Skeletal muscle cell (primary cell): ENCODE measurements at places on chromosomes 12 and 14.

DNA sequence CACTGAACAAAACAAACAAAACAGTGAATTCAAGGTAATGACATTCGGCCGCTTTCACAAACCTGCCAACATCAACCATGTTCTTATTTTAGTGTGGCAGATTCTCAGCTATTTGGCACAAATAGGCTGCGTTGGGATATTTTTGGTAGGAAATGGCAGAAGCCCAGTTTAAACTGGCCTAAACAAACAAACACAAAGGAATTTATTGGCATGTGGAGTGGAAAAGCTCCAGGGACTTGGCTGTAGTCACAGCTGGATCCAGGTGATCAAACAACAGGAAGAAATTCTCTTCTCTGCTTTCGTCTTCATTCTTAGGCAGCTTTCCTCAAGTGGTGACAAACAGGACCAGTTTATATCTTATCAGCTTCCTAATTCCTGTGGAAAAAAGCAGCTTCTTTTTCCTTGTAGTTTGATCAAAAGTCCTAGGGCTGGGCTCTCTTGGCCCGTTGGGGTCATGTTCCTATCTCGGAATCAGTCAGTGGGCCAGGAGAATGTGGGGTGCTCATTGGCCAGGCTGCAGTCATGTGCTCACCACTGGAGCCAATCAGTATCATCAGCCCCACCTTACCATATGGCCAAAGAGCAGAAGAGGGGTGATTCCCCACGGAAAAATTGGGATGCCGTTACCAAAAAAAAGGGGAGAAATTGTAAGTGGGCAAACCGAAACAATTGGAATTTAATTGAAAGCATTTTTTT is 22.6 kb downstream of the C12orf75 start:
- no peak for DNase-seq

- no peak for DNase-seq
Measured at GRCh38 chr12:106378788-106379187, 21.2 kb downstream of the POLR3B start.

DNA sequence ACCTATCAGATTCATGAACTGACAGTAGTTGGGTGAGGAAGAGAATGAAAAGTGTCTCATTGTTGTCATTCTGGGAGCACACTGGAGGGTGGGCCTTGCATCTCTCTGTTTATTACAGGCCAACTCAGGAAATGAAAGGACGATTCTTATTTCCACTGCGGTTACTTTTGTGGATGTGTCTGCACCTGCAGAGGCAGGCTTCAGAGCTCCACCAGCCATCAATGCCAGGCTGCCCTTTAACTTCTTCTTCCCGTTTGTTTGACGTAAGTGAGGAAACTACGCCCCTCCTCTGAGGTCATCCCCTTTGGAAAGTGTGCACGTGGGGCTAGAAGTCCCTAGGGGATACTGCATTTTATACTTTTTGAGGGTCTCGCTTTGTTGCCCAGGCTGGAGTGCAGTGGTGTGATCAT is 33.7 kb downstream of the TCTN1 start:
- DNase-seq: no peak

DNA sequence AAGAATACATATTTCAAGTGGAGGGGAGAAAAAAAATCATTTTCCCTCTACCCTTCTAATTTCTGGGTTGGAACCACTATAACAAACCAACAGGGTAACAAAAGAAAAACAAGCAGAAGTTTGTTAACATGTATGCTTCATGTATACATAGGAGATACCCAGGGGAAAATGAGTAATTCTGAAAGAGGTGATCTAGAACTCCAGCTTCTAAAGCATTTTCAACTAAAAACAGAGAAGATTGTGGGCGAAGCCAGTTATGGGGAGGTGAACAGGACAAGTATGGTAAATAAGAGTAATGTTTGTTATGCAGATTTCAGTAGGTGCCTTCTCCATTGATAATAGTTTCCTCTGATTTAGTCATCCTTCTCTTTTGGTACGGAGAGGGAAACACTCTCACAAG is 16.7 kb downstream of the FNTB start:
- no peak for DNase-seq

DNA sequence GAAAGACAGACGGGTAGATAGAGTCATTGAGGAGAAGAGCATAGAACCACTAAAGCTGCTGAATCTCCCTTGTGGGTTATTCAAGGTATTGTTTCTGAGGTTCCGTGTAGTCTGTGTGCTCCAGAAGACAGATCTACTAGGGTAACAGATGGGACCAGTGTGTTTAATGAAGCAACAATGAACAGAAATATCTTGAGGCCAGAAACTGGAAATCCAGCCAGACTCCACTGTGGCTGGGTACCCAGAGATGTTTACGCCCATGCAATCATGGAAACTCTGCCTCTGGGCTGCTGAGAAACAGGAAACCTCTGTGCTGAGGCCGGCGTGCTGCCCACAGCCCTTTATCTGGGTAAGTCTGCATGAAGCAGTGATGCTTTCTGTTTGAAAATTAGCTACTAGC is 8.3 kb downstream of the PROX2 start:
- no peak for DNase-seq

DNA sequence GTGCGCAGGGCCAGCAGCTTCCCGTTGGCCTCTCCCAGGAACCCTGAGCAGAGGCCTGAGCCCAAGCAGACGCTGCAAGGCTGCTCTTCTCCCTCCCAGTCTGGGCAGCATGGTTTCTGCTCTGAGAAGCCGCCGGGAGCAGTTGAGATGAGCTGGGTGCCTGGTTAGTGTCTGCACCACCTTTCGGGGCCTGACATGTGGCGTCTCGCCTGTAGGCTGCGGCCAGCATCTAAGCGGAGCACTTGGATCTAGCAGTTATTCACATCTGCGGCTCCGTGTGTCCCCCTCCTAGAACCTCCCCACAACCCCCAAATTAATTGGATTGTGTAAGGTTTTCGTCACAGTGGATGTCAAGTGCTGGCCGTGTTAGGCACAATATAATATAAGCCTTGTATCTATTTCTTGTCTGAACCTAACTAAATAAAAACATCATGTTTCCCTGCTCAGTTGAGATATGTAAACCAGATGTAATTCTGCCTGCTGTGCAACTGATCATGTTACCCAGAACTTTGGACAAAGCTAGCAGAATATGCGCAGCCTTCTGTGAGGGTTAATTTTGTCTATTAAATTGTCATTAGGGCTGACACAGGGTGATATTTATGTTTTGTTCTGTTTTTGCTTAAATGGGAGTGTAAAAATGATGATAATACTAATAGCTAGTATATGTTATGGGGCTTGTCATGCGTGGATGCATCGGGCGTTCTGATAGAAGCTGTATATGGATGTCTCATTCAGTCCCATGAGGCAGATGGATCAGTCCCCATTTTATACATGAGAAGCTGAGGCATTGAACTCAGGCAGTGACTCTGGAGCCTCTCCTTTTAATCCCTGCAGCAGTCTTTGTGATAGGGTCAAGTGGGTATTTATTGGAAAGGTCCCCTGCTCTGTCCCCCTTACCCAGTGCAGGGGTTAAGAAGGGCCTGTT is 45.8 kb downstream of the ELK3 start:
- DNase-seq: no peak

- no peak for DNase-seq
Measured at GRCh38 chr14:49853158-49853477, 530 bp upstream of the NEMF start.

DNA sequence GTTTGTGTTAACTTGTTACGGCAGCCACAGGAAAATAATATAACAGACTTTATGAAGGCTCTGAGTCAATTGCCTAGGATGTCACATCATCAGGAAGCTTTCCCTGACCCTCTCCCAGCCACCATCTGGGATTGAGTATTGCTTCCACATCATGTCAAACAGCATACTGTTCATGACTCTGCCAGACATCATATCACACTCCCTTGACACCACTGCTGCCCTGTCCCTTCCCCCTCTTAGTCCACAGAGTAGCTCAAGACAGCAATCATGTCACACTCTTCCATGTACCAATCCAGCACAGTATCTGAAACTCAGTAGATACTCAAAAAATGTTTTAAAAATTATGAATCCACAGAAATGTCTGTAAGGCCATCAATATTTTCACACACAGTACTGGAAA is 168.0 kb downstream of the PIK3C2G start:
- no peak for DNase-seq

DNA sequence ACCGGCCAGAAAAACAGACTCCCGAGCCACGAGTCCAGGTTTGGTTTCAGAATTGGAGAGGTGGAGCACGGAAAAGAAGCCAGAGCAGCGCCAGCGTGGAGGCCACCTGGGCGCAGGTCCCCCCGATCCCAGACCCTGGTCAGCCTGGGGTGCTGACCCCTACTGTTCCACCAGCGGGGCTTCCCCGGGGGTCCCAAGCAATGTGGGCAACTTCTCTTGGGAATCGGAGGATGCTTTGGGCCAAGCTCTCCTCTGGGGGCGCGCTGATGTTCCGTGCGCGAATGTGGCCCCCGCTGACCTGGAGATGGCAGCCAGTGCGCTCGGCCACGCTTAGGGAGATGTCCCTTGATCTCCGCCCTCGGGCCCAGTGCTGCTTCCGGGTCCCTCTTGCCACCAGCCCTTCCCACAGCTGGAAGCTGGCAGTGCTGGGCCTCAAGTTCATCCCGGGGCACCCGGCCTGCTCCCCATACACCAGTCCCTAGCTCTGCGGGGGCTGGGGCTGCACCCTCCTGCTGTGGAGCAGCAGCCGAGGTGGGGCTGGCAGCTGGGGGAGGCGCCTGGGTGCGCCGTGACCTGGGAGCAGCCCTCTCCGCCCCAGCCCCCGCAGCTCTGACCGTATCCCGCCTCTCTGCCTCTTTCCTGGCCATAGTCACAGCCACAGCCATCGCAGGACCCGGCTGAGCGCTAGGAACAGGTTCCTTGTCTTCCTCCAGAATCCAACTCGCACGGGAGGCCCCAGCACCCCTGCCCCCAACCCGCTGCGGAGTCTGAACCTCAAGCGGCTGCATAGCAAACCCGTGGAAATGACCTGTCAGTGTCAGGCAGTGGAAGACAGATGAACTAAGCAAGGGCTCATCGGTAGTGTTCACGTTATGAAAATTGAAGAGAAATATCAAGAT is 91.2 kb downstream of the RCOR1 start:
- DNase-seq: no peak

DNA sequence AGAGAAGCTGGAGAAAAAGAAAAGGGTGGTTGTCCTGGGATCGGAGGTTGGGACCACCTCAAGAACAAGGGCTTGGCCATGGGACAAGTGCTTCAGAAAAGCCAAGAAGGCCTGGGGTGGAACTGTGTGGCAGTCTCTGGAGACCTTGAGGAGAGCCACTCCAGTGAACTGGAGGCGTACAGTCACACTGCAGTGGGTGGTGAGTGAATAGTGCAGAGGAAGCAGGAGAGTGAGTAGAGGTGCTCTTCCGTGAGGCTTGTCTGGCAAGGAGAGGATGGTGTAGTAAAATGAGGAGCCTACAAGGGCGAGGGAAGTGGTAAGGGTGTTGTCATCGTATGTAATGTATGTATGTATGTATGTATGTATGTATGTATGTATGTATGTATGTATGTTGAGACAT is 20.9 kb downstream of the RASSF3 start:
- no peak for DNase-seq

- DNase-seq: no peak
Measured at GRCh38 chr12:2813214-2814185, 1.0 kb downstream of the ITFG2 start.

DNA sequence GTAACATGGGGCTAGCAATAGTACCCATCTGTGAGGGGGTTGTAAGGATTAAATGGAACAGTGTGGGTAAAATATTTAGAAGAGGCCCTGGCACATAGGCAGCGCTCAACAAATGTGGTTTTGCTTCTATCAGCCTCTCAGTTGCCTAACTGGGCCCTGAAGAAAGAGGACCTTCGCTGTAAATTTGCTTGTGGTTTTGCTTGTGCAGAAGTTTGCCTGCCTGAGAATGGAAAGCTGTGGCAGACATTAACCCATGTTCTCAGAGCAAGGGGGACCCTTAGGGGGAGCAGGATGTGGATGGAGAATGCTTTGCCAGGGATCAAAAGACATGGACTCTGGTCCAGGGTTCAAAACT is 160.1 kb downstream of the BRMS1L start:
- no peak for DNase-seq

DNA sequence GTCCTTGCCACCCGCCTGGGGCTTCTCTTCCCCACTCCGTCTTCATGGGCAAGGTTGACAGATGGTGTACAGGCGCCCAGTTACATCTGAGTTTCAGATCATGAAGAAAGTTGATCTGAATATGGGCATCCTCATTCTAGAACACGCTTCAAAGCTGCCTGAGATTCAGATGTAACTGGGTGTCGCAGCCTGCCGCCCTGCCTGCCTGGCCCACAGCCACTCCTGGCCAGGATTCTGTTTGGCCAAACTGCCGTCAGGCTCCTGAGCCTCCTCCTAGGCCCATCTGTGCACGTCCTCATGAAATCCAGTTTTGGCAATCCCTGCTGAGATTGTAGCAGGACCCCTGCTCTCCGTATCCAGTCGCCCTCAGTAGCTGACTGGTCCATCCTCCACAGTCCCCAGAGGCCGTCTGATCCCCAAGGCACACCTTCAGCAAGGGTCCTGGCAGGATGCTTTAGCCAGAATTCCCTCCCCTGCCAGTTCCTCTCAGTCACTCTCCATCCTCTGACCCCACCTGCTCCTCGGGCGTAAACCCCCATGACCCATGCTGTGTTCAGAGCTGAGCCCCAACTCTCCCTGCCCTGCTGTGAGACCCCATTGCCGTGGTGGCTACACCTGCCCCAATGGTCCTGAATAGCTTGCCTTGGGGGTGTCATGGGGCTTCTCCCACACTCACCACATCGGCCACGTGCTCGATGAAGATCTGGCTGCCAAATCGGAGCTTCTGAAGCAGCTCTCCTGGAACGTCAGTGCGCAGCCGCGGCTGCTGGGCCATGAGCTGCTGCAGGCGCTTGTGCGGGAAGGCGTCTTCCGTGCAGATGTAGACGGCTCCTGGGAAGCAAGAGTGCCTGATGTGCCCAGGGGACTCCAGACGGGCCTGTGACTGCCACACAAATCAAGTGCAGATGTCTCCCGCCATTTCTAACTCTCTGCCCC is 12.5 kb downstream of the XRCC3 start:
- DNase-seq: no peak

DNA sequence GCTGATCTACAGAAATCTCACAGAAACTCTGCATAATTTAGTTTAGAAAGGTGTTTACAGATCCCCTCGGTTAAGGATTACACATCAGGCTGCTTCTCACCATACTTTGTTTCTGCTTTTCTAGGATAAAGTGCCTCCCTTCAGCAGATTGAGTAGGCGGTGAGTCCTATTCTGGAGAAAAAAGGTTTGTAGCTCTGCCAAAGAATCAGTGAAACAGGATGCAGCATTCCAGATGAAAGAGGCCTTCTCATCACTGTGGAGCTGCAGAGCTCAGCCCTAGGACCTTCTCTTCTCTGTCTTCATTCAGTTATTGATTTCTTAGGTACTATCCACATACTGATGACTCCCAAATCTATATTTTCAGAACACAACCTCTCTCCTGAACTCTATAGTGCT is 155.5 kb upstream of the KRR1 start:
- peak; percentile 69 for DNase-seq

GRCh38 chr12:67517181-67517887 is 131.2 kb upstream of the DYRK2 start:
- DNase-seq: no peak

DNA sequence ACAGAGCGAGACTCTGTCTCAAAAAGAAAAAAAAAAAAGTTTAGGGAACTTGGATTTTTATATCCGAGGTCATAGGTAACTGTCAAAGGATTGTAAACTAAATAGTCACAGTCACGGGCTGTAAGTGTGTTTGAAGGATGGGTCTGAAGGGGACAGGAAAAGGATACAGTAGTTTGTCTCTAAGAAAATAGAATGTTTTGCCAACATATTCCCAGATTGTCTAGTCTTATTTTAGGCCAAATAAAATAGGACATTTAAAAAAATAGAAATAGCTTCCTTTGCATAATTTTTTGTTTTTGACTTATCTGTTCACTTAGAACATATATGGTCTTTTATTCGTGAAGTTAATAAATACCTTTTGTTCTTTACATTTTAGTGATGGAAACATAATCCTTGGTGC is 24.2 kb upstream of the REP15 start:
- no peak for DNase-seq

GRCh38 chr12:24425601-24425970 is 476.1 kb upstream of the SOX5 start:
- DNase-seq: no peak
